HTR-8/SVneo (cell line): ENCODE measurements at places on chromosomes 5 and 9.

GRCh38 chr9:91298311-91298710 is 63.4 kb downstream of the AUH start:
- peak; percentile 13 for DNase-seq

DNA sequence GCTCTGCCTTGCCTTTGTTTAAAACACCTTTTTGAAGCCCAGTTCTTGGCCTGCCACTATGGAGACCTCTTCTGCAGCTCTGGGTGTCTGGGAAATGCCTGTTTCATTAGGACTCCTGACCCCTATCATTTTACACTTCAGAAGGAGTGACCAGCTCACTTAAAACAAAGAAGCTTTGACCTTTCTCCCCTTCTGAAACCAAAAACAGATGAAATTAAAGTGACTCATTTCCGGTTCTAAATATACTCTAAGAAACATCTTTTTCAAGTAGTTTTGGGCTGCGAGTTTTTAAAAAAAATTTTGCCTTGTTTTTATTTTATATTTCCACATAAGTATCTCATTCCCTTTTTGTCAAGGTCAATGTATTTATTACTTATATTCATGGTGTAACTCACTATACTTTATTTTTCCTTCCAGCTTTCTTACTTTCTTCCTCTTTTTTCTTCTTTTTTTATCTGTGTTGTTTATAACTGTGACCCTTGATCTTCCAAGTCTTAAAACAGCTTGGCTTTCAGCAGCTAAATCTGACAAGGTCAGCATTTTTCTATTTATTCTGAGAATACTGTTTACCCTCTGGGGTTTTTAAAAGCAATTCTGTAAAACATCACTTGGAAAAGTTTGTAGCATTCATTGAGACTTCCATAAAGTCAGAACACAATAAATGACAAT is 672.9 kb downstream of the NR2F1-AS1 start:
- DNase-seq: no peak

GRCh38 chr5:111553868-111554267 is 41.5 kb upstream of the STARD4 start:
- DNase-seq: no peak

GRCh38 chr5:53603009-53603687 is 42.7 kb downstream of the NDUFS4 start:
- no peak for DNase-seq

- no peak for DNase-seq
These were observed 54.0 kb upstream of the MAP3K1 start for GRCh38 chr5:56761151-56761885.

DNA sequence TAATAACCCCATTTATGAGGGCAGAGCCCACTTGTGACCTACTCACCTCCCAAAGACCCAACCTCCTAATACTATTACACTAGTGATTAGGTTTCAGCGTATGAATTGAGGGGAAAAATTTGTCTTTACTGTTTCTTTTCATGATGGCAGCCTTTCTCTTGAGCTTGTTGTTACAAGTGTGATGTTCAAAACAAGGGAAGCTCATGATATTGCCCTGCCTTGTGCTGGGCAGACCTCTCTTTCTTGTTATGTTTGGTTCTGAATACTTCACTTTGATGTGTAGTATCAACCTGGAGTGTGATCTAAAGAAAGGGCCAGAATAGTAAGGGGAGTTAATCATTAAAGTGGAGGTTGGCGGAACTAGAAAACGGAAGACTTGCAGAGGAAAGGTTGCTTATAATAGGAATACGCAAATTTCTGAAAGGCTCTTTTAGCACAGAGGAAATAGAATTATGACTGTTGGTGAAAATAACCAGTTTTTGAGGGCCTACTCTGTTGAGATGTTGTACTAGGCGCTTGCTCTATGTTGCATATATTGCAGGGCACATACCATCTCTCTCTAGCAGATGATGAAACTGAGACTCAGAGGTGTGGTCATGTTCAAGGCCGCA is 68.2 kb downstream of the MELK start:
- DNase-seq: no peak

- peak; percentile 29 for DNase-seq
These were observed 89.9 kb upstream of the GNAQ start for GRCh38 chr9:78121488-78121887.

DNA sequence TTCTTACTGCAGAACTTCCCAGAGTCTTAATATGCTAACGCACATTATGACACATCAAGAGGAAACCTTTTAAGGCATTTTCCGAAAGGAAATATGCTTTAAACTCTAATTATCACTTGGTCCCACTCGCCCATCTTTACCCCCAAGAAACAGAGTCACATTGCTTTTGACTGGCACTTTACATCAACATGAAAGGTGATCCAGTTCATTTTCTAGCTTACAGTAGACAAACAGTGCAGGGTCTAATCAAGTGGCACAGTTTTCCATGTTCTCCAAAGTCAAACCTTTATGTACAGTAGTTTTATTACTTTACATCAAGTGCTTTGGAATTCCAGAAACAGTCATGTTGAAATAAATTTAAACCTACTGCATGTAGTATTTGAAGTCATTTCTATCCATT is 12.0 kb downstream of the RAB14 start:
- DNase-seq: no peak

GRCh38 chr5:141843156-141843927 is 34.9 kb downstream of the PCDH1 start:
- peak; percentile 41 for DNase-seq

DNA sequence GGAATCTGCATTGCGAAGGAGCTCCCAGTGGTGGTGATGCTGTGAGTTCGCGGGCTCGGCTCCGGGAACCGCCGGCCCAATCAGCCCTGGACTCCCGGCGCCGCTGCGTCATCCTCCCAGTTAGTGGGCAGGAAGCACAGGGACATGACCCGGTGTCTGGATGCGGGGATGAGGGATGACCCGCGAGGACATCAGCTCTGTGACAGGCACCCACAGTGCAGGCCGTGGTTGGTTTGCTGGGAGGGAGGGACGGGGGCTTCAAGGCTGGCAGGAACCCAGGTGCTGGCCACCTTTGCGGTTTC is 996 bp downstream of the NXNL2 start:
- peak; percentile 20 for DNase-seq

GRCh38 chr9:129568560-129569501 is 52.1 kb downstream of the C9orf50 start:
- DNase-seq: no peak

DNA sequence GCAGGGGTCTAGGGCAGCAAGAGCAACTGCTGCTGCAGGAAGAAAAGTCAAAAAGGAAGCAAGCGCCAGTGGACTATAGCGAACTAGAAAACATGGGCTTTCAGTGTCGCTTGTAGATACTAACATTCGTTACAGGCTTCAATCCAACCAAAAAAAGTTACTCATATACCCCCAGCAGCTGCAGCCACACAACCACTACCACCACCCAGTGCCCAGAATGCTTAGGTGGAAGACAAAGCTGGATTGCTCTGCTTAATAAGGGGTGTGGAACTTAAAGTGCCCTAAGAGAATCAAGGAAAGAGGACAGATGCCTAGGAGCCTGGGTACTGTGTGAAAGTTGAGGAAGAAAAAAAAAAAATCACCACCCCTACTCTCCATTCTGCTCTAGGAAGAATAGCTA is 203.6 kb downstream of the ELAVL2 start:
- DNase-seq: no peak

DNA sequence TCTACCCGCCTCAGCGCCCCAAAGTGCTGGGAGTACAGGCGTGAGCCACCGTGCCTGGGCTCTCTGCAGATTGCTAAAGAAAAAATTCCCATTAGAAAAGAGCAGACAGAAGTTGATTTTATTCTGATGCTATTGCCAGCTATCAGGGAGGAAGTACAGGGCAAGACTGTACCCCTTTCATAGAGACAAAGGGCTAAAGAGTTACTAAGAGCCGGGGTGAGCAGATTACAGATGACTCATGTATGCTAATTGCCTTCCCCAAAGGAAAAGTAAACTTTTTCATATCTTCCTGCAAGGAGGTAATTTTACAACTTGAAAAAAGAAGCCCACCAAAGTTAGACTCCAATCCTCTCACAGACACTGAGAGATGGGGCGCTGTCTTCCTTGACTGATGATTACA is 42.3 kb upstream of the MCTP1 start:
- no peak for DNase-seq

GRCh38 chr5:79285833-79286232 is 49.9 kb downstream of the JMY start:
- no peak for DNase-seq

DNA sequence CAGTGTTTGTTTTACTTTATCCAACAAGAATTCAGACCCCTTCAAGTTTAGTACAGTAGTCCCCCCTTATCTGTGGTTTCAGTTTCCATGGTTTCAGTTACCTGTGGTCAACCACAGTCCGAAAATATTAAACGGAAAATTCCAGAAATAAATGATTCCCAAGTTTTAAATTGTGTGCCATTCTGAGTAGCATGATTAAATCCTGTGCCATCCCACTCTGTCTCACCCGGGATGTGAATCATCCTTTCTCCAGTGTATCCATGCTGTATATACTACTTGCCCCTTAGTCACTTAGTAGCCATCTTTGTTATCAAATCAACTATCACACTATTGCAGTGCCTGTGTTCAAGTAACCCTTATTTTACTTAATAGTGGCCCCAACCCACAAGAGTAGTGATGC is 153.8 kb upstream of the RASA1 start:
- DNase-seq: peak; percentile 29
